ENCODE measurements at places on chromosomes 7 and 10.

GRCh38 chr10:72429931-72430330 lies 75.2 kb upstream of the DNAJB12 start:
- DNase-seq = no peak

- DNase-seq = no peak
These were observed 28.6 kb downstream of the MTURN start for GRCh38 chr7:30163231-30163894.

GRCh38 chr10:15121707-15122106 lies 24.6 kb downstream of the RPP38 start:
- DNase-seq = no peak

GRCh38 chr7:36690041-36690440 lies 34.3 kb downstream of the AOAH start:
- no peak for DNase-seq

- DNase-seq = no peak
These were observed 305.4 kb upstream of the SHH start for GRCh38 chr7:156117542-156118247.

- DNase-seq = no peak
These were observed 178.4 kb downstream of the EXOC4 start for GRCh38 chr7:133431134-133431724.

DNA sequence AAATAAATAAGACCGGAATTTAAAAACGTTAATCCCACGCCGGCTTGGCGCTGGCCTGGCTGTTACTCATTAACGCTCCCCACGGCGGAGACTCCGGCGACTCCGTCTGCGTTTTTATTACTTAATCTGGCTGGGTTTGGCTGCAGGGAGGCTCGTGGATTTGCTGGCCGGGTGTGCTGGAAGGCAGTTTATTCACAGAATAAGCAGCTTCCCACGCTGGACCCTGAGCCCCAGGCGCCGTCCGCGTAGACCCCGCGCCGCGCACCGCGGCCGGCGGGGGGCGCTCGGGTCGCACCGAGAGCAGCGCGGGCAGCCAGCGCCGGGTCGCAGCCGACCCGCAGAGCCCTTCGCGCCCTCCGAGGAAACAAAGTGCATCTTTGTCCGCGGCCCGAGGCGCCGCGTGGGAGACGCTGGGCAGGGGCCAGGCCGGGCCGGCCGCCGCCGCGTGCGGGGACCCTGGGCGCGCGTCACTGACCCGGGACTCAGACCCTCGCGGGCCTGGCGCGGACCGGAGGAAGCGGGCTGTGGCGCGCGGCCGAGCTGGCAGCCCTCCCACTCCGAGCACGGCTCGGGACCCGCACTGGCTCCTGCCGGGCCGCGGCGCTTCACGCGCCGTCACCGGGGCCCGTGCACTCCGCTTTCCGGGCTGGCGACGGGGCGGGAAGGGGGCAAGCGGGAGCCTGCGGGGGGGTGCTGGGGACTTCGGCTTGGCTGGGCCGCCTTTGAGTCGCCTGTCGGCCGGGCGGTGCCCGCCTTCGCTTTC lies 587 bp upstream of the GRK5 start:
- peak; percentile 78 for DNase-seq

DNA sequence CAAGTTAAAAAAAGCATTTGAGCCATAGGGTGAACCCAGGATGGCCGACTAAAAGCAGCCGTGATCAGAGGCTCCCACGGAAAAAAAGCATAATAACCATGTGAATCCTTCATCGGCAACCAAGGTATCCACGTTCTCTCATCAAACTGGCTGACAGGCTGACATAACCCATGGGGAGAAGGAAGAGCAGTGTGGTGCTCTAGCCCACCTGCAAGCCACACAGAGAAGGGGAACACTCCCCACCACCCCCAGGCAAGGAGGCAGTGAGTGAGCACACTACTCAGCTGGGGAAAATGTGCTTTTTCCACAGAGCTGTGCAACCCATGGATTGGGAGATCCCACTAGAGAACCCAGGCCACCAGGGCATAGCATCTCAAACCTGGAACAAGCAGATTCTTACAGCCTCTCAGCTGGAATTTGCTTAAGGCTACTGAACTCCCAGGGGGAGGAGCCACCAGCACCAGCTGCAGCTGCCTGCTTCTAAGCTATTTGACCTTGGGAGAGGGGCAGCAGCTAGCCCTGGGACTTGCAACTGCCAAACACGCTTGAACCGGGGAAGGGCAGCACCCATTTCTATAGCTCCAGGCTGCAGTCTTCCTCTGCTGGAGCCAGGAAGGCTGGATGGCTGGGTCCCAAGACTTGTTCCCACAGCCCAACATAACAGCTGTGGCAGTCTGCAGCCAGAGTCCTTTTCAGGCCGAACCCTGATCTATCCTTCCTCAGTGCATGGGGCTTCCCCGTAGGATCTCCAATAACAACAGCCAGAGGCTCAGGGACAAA lies 178.2 kb upstream of the NRG3 start:
- DNase-seq = no peak

GRCh38 chr7:35549781-35550180 lies 145.2 kb downstream of the HERPUD2 start:
- no peak for DNase-seq

DNA sequence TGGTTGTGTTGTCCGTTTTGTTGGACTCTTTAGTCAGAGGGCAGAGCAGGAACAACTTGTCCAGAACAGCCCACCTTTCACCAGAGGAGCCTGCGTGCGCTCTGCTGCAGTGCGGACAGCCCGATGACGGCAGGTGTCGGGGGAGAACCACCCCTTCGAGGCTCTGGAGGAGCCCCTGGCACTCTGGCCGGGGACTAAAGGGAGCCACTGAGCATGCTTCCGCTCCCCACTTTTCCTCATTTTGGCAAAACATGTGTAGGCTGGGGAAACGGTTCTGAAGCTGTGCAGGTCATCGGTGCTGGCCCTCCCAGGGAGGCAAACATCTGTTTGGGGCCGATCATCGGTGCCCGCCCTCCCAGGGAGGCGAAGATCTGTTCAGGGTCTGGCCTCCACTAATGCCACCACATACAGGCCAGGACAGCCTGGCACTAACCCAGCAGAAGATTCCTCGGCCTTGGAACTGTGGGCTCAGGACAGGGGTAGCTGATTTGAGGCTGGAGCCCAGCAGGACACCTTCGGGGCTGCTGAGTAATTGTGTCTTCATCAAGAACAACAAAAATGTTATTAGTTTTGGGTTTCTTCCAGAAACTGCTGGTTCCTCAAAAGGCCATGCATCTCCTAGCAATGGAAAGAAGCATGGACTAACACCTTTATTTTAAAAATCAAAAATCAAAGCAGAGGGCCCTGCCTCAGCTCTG lies 124.4 kb upstream of the TCERG1L start:
- DNase-seq = no peak

- no peak for DNase-seq
These were observed 12.9 kb upstream of the BMS1 start for GRCh38 chr10:42769673-42770072.

GRCh38 chr7:26684447-26684846 lies 179.9 kb downstream of the SKAP2 start:
- no peak for DNase-seq

GRCh38 chr10:29869593-29869992 lies 189.8 kb downstream of the JCAD start:
- DNase-seq = no peak

DNA sequence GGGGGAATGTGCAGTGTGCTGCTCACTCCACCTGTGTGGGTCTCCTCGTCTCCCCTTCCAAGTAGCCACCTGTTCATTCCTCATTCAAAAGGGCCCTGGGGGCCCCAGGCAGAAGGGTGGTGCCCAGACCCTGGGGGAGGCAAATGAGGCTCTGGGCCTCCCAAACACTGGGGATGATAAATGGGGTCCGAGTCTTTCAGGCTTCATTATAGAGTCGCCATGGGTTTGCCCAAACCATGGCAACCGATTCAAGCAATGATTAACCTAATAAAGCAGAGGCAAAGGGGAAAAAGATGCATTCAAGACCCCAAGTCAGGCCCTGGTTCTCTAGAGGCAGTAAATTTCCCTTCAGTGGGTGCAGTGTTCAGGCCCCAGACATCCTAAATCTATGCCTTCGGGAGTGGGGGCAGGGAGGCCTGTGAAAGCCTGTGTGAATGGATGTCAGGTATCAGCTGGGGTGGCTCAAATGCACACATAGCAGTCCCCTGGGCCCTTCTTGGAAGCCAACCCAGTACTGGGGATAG lies 10.4 kb downstream of the NEUROG3 start:
- no peak for DNase-seq

DNA sequence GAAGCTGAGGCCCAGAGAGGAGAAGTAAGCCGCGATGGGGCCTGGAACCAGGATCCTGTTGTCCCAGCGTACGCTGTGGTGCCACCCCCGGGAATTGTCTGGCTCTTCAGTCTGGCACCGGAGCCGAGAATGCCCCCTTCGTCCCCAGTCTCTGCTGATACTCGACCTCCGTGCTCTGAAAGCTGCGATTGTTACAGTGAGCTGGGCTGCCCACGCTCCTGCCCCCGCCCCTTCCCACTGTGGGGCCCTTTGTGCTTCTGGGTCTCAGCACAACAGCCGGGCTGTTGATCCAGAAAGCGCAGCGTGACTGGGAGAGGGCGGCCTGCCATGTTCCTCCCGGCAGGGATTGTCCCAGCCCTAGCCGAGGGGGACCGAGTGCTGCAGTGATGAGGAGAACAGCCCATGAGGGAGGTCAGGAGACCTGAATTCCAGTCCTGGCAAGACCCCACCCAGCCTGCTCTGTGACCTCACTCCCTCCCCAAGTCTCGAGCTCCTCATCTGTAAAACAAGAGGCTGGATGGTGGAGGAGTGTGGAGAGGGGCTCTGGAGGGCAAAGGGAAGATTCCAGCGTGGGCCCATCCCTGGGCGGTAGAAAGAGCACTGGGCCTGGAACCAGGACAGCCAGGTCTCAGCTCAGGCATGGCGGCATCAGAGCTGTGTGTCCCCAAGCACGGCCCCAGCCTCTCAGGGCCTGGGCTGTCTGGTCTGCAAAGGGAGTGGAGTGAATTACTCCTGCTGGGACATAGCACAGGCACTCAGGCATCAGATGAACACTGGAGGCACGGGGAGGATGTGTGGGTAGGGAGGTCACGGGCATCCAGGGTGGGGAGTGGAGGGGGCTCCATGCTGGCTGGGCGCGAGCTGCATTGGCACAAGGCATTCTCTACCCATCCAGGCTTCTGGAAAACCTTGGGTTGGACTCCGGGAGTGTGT lies 43.6 kb downstream of the TSPAN15 start:
- DNase-seq = no peak

GRCh38 chr10:24526085-24526649 lies 197.5 kb downstream of the ARHGAP21 start:
- DNase-seq = no peak

DNA sequence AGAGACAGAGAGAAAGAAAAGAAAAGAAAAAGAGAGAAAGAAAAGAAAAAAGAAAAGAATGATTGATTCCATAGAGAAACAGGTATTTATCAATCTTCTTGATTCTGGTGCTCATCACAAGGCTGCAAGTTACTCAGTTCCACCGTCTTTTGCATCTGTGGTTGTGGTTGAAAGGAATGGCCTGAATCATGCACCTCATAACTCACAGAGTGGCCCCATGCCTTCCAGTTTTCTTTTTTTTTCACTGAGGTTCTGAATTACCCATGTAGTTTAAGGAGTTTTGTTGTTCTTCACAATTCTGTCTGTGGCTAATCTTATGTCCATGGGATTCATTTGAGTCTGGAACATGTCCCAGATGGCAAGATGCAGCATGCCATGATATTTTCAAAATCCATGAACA lies 156.0 kb downstream of the ZNF33B start:
- DNase-seq = no peak

GRCh38 chr10:15334650-15335323 lies 36.3 kb downstream of the FAM171A1 start:
- no peak for DNase-seq

- no peak for DNase-seq
These were observed 54.1 kb downstream of the NRAP start for GRCh38 chr10:113609704-113610108.

DNA sequence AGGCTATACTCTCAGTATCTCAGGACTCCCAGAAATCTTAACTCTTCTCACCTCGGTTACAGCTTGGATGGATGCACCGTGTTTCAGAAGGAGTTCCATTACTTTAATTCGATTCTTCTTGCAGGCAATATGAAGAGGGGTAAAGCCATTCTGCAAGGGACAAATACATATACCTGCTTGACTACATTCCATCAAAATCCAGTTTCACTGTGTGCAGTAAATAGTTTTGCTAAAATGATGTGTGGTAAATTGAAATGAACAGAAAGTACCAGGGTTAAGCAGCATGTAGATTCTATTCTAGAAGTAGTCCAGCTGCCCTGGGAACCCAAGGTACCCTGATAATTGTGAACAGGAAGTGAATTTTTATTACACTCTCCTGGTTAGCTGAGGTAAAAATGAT lies 183.9 kb downstream of the ANK3 start:
- no peak for DNase-seq

GRCh38 chr10:87960230-87960629 lies 96.8 kb downstream of the PTEN start:
- DNase-seq = no peak

DNA sequence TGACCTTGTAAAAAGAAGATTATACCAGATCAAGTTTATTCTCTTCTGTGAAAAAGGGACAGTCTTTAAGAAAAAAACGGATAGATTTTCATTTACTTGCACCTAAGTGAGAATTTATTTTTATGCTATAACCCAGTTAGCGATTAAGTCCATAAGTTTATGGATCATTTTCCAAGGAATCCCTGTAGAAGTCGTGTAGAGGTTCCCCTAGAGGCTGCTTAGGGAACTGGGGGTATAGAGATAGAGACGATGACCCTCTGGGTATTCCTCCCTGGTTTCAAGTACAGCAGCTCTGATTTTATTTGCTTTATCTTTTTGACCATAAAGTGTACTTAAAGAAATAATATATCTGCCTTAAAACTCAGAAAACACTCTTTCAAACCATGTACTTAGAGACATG lies 648.4 kb upstream of the LRRTM3 start:
- DNase-seq = no peak

GRCh38 chr7:23098460-23098859 lies 7.1 kb upstream of the KLHL7 start:
- no peak for DNase-seq

DNA sequence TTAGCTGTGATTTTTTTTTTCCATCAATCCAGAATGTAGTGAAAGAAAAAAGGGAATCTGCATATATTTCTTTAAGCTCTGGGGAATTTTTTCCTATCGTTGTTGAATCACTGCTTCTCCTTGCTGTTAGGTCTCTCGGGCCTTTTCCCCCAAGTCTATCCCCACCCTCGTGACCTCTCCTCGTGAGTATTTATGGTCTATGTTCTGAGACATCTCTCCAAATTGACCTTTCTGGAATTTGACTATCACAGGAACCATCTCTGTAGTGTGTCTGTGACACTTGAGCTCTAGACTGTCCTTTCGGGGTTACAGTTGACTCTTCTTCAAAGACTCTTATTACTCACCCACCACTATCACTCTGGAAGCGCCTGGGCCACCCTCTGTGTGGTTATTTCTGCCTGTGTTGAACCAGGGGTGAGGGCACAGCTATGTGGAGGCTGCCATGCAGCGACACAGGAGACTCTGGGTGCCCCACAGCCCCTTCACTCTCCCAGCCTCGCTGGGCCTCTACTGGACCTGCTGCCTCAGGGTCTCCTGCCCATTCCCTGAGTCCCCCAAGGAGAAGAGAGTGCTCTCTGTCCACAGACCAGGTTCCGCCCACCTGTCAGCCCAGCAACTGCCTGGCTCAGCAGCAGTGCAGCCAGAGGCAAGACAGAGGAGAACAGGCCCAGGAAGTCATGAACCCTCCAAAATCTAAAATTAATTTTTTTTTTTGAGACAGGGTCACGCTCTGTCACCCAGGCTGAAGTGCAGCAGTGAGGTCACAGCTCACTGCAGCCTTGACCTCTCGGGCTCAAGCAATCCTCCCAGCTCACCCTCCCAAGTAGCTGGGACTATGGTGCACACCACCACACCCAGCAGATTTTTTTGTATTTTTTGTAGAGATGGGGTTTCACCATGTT lies 45.7 kb upstream of the PTPRN2 start:
- no peak for DNase-seq

- DNase-seq = no peak
These were observed 45.3 kb upstream of the ZNF800 start for GRCh38 chr7:127437837-127438236.

- DNase-seq = no peak
These were observed 6.3 kb upstream of the DYNC1I1 start for GRCh38 chr7:95766086-95766485.
